IMR-90 (cell line): ENCODE measurements at places on chromosomes 12 and 14.

GRCh38 chr12:50517421-50518048 is 12.8 kb downstream of the DIP2B start:
- DNase-seq, result peak; percentile 84

DNA sequence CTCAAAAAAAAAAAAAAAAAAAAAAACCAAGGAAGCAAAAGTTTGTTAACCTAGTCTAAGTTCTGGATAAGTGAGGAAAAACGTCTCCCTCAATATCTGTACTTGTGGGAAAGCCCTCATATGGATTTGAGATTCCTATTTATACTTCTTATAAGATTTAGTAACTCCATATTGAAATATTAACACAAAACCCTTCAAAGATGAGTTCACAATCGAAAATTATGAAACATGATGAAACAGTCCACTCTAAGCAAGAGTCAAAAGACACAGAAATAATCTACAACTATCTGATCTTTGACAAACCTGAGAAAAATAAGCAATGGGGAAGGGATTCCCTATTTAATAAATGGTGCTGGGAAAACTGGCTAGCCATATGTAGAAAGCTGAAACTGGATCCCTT is 25.2 kb downstream of the VWF start:
- DNase-seq, result no peak

DNA sequence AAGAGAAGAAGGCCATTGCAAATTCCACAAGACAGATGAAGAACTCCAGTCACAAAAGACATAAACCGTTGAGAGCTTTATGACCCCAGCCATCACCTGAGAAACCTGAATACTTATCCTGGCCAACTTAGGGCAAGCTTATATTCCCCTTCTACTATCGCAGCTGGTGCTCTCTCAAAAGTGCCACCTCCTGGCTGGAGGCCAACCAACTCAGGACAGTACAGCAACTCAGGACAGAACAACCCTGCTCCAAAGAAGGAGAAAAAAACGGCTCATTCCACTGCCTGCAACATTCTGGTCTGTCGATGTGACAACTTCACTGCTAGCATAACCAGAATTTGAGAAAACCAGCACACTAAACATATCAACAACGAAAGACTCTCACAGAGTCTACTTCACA is 9.7 kb upstream of the KRT6B start:
- no peak for DNase-seq

- DNase-seq, result peak; percentile 32
Measured at GRCh38 chr12:51025338-51025835, 797 bp downstream of the SLC11A2 start.

DNA sequence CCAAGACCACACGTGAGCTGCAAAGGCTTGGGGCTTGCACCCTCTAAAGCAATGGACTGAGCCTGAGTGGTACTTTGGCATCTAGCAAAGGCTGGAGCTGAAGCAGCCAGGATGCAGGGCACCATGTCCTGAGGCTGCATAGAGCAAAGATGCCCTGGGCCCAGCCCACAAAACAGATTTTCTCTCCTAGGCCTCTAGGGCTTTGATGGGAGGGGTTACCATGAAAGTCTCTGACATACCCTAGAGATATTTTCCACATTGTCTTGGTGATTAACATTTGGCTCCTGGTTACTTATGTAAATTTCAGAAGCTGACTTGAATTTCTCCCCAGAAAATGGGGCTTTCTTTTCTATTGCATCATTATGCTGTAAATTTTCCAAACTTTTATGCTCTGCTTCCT is 438.3 kb downstream of the SLC16A7 start:
- DNase-seq, result no peak

DNA sequence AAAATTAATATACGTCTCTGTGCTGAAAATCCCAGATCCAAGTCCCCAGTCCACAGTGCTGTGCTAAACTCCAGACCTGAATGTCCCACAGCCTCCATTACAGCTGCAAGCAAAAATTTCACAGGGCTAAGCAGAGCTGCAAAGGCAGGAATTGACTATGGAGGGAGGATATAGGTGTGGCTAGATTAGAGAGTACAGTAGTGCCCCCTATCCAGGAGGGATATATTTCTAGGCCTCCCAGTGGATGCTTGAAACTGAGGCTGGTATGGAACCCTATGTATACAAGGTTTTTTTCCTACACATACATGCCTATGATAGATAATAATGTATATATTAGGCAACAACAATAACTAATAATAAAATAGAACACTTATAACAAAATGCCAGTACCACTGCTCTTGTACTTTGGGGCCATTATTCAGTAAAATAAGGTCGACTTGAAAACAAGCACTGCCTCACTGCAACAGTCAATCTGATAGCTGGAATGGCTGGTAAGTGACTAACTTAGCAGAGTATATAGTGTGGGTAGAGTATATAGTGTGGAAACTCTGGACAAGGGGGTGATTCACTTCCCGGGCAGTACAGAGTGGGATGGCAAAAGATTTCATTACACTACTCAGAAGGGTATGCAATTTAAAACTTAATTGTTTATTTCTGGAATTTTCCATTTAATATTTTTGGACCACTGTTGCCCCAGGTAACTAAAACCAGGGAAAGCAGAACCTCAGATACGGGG is 82.7 kb downstream of the C14orf132 start:
- peak; percentile 94 for DNase-seq

GRCh38 chr14:80776657-80777056 is 164.9 kb downstream of the CEP128 start:
- no peak for DNase-seq
